Omental fat pad (tissue), 4 donors: ENCODE measurements at places on chromosomes 2 and 18. TPM values are rescaled to one million over a fixed set of nuclear protein-coding genes. Genes with fewer than 3 reads are reported as not detected.

DNA sequence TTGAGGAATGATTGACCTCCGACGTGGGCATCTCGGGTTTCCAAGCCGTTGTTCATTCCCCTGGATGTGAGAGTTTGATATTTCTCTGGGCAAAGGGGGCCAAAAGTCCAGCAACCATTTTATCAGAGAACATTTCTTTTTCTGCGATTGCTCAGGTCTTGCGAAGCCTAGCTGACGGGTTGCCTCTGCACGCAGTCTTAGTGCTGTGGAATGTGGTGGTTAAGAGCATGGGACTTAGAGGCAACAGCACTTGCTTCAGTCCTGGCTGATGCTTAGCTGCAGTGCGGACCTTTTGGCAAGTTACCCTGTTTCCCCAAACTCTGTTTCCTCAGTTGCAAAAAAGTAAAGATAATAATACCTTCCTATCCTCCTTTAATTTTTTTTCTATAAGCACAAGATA lies 45.0 kb downstream of the FAP start:
- DNase-seq: no peak

- DNase-seq: no peak
Measured at GRCh38 chr2:67631483-67631882, 234.3 kb downstream of the ETAA1 start.

GRCh38 chr2:6878549-6878948 lies 972 bp downstream of the RSAD2 start:
- DNase-seq: no peak

DNA sequence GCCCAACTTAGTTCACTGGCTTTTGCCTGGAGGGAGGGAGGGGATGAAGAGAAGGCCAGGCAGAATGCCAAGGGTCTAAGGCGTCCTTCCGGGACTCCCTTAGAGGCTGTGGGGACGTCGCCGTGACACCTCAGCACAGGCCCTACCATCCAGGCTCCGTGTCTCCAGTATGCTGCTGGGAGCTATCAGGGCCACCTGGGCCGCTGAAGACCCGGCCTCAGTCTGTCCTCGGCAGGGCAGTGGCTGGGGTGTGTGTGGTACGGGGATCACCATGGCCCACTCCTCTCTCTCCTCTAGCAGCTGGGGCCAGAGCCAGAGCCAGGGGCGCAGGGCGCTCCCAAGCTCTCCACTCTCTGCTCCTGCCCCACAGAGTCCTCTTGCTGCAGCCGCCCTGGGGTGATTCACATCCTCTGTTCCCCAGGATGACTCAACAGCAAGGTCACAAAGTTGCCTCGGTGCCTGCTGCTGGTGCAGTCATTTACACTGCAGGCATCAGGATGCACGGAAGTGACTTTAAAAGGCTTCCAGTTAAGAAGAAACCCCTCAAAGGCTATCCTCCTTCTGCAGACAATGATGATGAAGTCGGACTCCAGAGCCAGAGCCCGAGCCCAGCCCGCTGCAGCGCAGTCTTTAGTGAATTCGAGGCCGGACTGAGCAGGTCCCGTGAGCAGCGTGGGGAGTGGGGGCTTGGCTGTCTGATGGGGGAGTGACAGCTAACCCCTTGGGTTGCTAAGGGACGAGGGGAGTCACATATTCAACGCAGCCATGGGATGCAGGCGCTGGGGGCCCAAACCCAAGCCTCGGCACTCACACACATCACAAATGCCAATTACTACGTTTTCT lies 31.9 kb downstream of the SNORC start:
- DNase-seq: no peak

DNA sequence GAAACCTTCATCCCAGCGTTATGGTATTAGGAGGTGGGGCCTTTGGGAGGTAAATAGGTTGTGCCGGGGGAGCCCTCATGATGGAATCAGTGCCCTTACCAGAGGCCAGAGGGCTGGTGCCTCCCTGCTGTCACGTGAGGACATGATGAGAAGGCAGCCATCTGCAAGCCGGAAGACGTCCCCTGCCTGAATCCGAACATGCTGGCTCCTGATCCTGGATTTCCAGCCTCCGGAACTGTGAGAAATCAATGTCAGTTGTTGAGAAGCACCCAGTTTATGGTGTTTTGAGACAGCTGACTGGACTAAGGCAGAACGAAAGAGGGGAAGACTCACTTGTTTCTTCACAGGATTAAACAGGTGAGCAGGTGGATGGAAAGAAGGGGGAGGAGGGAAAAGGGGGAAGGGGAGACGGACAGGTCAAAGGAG lies 13.0 kb upstream of the KLF11 start:
- DNase-seq: no peak

DNA sequence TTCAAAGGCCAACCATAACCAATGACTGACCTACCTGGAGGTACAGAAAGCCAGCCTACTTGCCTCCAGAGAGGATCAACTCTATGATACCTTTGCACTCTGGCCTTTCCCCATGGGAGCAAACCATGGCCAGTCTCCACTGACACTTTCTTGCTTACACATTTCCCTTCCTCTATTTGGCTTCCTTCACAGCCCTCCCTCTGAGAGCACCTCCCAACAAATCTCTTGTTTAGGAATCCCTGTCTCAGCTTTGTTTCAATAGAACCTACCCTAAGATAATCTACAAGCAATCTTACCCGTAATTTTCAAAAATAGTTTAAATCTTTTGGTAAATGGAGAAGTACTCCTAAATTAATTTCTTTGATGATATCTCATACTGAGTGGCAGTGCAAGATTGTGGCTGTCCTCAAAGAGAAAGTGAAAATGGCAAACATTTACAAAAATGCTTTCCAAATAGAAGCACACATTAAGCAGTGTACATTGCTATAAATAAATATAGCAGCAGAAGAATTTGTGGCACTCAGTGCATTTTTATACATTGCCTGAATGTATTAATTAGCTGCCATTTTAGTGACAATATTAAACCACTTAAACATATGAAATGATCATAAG lies 140.6 kb downstream of the CCDC148 start:
- no peak for DNase-seq

DNA sequence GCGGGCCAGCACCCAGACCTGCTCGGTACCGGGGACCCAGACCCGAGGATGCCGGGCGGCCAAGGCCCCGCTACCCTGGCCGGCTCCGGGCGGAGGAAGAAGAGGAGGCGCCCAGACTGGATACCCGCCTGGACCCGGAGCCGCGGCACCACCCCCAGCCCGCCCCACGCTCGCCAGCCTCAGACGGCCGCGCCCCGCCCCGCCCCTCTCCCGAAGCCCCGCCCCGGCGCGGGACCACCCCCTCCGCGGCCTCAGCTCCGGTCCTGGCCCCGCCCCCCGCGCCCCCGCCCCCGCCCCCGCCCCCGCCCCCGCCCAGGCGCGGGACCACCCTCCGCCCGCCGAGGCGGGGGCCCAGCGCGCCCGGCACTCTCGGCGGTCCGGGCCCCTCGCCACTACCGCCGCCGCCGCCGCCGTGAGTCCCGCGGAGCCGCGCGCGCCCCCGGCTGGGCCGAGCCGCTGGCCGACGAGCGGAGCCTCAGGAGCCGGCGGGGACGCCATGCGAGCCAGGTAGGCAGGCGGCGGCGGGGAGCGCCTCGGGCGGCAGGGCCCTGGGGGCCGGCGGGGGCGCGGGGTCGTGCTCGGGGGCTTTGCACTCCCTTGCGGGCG lies at the start of gene SH3BP4:
SH3BP4 (plus strand) TSS at position 354 of the 606 bp plus-strand sequence. CDS start 82,986 bp downstream, outside the sequence.
- DNase-seq: peak; percentile 62

- DNase-seq: no peak
Measured at GRCh38 chr2:2731101-2731815, 400.2 kb upstream of the MYT1L start.

GRCh38 chr2:116467243-116467642 lies 1347.2 kb upstream of the DDX18 start:
- no peak for DNase-seq

The DYNAP gene
- not detected for total RNA-seq
